Substantia nigra (tissue), 51 donors: ENCODE measurements at places on chromosomes 13 and 19.
A peak's percentile ranks its signal among the peaks of the same experiment; 100 is the strongest.

- DNase-seq, result no peak
These were observed 50.2 kb downstream of the SERP2 start for GRCh38 chr13:44423824-44424223.

- no peak for DNase-seq
These were observed 19.9 kb upstream of the LRP3 start for GRCh38 chr19:33174186-33174585.

- no peak for DNase-seq
These were observed 1.1 kb downstream of the PPP1R12C start for GRCh38 chr19:55116232-55116858.

GRCh38 chr13:49956131-49956530 is 20.0 kb upstream of the SPRYD7 start:
- DNase-seq, result no peak

GRCh38 chr13:32581177-32581786 is 5.0 kb upstream of the PDS5B start:
- no peak for DNase-seq

DNA sequence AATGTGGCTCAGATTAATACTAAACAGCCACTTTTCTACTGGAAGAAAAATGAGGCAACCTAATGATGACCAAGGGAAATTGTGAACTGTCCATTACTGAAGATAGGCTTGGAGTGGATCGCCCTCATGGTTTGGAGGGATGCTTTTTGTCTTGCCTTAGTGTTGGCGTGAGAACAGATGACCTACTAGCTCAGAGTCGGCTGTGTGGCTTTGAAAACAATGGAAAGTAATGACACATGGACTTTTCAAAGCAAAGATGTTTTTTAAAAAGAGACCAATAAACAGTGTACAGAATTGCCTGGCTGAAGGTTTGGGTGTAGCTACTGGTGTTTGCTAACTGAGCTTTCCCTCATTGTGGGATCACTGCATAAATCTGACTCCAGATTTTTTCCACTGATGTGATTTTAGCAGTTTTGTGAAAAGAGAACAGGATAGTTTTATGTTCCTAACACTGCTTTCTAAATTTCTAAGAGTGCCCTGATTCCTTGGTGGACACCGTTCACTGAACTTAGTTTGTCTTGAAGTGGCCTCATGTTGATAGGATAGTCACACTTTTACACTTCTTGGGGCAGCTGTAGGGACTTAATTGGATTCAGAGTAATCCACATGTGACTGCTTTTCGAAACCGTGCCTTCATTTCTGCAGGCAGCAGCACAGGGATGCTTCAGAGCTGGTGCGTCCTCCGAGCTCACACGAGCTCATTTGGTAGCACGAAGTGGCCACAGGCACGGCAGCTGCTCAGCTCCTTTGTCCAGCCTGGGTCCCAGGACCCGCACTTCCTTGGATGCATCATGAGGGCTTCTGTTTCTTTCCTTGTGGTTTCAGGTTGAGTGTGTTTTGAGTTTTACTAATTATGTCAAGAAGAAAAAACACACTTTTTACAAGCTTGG is 4.3 kb downstream of the CEBPG start:
- no peak for DNase-seq

GRCh38 chr19:28297036-28297435 is 915.9 kb downstream of the UQCRFS1 start:
- no peak for DNase-seq

DNA sequence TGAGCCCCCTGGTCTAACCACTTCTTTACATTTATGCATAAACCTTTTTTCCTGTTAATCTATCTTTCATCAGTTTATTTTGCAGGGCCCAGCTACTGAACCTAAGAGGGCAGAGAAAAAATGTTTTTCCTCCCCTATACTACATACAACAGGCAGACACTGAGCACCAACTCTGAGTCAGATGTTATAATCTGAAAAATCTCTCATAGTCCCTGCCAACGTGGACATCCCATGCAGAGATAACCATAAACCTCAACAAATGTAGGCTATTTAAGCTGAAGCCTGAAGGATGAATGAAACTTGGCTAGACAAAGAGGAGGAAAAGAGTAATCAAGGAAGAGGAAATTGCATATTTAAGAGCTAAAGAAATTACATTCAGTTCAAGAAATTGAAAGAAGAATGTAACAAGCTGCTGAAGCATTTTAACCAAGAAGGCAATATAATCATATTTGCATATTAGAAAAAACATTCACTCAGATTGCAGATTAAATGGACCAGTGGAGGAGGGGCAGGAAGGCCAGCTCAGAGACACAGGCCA is 2.6 kb downstream of the NEK3 start:
- DNase-seq, result no peak

GRCh38 chr19:11699931-11700794 is 38.6 kb downstream of the ZNF823 start:
- no peak for DNase-seq

- DNase-seq, result no peak
These were observed 74.4 kb upstream of the FARP1 start for GRCh38 chr13:98068521-98068920.

DNA sequence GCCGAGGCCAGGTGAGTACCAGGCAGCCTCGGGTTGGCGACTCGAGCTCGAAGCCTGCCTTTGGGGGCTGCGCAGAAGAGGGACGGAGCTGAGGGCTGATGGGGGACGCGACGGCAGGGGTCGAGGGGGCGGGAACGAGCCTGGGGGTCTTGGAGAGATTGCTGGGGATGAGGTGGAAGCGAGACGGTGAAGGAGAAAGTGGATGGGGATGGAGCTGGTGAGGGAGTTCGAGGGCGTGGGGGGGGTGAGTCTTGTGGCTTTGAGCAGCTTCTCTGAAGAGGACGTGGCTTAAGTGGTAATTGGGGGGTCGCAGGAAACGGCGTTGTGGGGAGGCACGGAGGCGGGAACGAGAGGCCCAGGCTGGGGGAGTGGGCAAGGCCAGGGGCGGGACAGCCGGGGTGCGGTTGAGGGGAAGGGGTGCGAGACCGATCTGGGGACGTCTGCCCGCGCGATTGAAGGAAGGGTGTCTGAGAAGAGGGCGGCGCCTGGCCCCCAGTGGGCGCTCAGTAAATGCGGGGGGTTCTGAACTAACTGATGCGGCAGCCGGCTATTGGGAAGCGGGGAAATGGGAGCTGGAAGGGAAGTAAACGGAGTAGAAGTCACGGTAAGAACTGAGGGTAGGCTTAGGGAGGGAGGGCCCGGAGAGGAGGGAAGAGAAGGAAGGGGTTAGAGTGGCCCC is 426 bp downstream of the MYO9B start:
- no peak for DNase-seq

DNA sequence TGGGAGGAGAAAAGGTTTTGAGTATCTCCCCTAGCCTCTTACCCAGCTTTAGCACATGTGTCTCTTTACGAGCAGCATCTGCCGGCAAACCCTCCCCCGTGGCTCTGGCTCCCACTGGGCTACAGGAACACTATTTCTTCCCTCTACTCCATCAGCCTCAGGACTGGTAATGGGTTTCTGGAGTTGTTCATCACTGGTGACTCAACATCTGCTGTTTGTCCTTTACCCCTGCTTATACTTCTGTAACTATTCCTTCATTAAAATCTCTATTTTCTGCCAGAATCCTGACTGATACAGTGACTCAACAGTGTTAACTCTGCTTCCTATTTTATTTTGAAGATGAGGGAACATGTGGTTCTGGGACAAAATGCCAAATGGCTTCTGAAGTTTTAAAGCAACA is 437.3 kb upstream of the HTR2A start:
- no peak for DNase-seq

- DNase-seq, result no peak
These were observed 16.6 kb downstream of the OLFM4 start for GRCh38 chr13:53045189-53045588.

- DNase-seq, result no peak
These were observed 38.2 kb downstream of the PDCD5 start for GRCh38 chr19:32619051-32619685.

- no peak for DNase-seq
These were observed 232.0 kb downstream of the B3GLCT start for GRCh38 chr13:31431722-31432137.

- no peak for DNase-seq
These were observed 744.1 kb downstream of the UQCRFS1 start for GRCh38 chr19:28468701-28469459.

DNA sequence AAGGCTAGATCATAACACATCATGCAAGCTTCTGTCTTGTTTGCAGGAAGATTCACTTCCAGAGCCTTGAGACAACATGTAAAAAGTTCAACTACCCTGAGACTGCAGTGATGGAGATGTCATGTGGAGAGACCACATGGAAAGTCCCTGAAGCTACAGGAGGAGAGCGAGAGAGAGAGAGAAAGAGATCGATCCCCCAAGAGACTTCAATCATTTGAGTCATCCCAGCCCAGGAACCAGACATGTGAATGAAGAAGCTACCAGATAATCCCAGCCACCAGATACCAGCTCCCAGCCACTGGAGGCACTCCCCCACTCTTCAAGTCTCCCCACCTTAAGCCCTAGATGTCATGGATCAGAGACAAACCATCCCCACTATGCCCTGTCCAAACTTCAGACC is 10.7 kb upstream of the EVI5L start:
- no peak for DNase-seq

- DNase-seq, result no peak
These were observed 1551.8 kb downstream of the SLITRK1 start for GRCh38 chr13:82330499-82330898.

- no peak for DNase-seq
These were observed 4.6 kb downstream of the CAPN12 start for GRCh38 chr19:38739440-38740256.

DNA sequence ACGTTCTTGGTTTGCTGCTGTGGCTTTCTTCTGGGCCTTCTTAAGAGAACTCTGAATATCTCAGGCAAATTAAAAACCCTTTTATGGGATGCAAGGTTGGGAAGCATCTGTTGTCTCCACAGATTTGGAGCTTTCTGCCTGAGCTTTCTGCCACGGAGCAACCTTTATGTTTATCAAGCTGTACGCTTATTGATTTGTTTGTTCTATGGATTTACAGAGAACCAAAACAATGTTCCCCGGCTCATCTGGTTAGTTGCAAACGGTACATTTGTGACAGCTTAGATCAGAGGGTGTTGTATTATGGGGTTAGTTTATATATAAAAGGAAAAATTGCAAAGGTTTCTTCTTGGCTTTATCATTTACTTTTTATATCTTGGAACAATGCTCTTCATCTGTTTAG is 479.6 kb downstream of the DIAPH3 start:
- DNase-seq, result no peak

DNA sequence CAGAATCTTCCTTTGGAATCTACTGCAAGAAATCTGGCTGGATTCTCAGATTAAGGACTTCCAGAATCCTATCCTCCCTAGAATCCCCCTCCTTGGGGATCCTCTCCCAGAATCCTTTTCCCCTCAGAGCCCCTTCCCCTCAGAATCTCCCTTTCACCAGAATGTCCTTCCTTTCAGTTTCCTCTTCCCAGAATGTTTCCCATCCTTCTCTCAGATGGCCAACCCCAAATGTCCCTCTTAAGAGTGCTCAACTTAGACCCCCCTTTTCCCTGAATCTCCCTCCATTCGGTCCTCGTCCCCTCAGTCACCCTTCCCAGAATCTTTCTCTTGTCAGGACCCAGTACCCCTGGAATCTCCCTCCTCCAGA is 584 bp upstream of the RPS16 start:
- DNase-seq, result no peak

GRCh38 chr13:26589754-26590153 is 32.3 kb downstream of the WASF3 start:
- DNase-seq, result peak; percentile 21

GRCh38 chr13:37175996-37176395 is 70.5 kb upstream of the CSNK1A1L start:
- no peak for DNase-seq

DNA sequence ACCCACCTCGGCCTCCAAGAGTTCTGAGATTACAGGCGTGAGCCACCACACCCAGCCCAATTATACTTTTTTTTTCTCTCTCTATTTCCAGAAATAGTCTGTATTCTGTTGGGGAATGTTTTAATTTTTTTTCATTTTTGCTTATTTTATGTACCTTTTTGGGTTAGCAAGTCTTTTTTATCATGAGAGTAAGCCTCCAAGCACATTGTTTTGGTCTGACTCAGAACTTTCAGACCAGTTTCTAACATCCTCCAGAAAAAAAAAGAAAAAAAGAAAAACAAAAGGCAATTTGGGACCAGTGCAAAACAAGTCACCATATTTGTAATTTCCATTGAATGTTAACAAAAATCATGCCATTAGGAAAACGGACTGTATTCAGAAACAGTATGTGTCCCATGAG is 1465.5 kb downstream of the SLITRK5 start:
- no peak for DNase-seq

DNA sequence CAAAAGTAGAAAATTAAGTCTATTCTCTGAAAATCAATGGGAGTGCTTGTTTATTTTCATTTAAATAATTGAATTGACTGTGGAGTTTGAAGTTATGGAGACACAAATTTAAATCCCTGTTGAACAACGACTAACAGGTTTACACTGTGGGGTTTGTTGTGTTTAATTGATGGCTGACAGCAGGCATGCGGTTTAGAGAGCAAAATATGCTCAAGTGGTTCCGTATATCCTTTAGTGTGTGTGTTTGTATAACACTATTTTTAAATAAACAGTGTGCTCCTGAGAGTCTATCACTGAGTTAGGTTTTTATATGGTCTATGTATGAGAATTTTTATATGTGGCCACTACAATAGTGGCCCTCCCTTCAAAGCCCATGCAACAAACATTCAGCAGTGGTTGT is 332.0 kb downstream of the GPC6 start:
- no peak for DNase-seq

DNA sequence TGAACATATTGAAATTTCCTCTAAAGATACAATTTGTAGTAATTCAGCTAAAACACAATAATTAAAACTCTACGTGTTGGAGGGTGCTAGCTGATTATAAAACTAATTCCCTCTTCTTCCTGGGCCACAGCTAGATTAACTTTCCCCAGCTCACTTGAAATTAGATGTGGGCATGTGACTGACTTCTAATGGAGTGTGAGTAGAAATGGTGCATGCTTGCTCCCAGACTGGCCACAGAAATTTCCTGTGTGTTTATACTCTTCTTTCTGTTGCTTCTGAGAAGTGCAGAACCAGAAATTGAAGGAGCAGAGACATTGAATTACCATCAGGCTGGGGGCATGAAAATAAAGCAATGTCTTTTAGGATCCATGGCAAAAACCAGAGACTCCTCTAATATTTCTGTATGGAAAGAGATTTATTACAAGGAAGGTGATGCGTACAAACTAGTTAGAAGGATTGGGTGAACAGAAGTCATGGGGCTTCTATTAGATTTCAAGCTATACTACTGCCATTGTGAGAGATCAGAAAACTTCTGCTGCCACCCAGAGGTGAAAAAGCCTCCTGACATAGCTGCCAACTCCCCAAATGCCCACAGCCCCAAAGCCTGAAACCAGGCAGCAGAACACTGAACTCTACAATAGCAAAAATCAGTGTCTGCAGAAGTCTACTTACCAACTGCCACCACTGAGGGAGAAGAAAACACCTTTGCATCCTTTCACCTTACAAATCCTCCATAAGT is 379.2 kb upstream of the MIR17HG start:
- DNase-seq, result peak; percentile 5

GRCh38 chr19:18340190-18340989 is at the start of gene PGPEP1:
PGPEP1 (plus strand) TSS chr19:18340598; CDS start chr19:18340682, 84 bp downstream.
- DNase-seq, result no peak

DNA sequence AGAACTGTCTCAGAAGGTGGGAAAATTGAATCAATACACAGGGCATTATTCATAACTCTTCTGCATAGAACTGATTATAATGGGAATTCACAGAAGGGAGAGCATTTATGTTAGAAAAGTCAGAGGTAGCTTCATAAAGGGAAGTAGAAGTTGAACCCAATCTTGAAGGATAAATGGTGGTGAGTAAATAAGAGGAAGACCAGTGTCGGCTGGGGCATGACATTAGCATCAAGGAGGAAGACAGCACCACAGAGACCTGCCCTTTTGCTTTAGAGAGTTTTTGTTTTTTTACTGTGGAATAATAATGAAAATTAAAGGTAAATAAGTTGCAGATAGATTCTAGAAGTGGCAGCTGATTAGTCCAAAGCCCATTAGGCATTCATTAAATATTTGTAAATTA is 21.9 kb downstream of the CDC16 start:
- DNase-seq, result no peak
